ENCODE measurements at places on chromosomes 11 and 22.

DNA sequence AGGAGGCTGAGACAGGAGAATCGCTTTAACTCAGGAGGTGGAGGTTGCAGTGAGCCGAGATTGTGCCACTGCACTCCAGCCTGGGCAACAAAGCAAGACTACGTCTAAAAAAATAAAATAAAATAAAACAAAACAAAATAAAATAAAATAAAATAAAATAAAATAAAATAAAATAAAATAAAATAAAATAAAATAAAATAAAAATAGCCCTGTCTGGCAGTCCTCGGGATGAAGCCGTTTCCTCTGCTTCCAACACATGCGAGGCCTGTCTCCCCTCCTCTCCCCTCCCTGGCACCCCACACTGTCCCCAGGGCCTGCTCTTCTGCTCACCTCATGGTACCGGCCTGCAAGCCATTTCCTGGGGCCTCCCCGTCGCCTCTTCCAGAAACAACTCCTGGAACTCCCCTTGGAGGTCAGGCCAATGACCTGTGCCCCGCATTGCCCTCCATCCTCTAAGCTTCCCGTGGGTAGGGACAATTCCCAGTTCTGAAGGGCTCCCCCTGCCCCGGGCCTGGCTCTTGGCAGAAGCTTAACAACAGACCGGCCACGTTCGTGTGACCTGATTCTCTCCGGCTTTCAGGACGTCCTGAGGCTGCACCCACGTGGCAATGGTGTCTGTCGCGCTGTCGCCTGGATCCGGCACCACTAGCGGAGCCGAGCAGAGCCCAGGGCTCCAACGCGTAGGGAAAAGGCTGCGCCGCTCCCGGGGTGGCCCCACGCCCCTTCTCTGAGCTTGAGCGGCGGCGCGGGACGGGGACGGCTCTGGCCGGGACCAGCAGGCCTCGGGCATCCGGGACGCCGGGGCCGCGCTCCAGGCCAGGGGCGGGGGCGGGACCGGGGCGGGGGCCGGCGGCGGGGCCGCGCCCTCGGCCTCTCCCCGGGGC is 456 bp upstream of the PARVB start:
- DNase-seq: peak; percentile 75

DNA sequence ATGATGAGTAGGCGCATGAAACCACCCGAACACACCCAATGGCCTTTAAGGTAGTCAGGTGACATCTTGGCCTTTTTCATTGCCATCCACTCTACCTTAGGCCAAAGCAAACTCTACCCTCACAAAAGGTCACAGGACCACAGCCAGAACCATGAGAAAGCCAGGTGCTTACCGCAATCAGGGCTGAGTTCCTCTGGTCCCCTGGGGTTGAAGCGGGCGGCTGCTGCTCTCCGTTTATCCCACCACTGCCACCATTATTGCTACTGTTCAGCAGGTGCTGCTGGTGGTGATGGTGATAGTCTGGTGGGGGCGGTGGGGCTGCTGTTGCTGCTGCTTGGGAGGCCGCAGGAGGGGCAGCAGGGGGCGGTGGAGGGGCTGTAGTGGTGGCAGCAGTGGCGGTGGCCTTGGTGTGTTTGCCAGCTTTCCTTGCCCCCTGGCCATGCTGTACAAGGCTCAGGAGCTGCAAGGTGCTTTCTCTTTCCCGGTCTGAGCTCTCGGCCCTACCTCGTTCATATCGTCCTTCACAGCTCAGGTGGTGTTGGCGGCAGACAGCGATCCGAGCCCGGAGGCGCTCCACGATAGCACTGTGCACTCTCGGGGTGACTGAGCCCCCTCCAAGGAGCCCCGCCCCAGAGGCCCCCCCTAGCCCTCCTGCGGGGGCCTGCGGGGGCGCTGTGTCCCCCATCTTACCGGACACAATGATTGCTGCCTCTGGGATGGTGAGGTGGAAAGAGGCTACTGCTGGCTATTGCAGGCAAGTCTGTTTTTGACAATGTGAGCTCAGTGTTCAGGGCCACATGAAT is 1.6 kb downstream of the MAML2 start:
- DNase-seq: no peak

- DNase-seq: no peak
These were observed 319.0 kb downstream of the DDX10 start for GRCh38 chr11:108983636-108984420.

- DNase-seq: no peak
These were observed 16.2 kb upstream of the MMP13 start for GRCh38 chr11:102971766-102972165.

GRCh38 chr11:37110385-37110784 is 512.3 kb upstream of the RAG2 start:
- no peak for DNase-seq

- DNase-seq: no peak
These were observed 731.1 kb upstream of the LUZP2 start for GRCh38 chr11:23765682-23766252.

DNA sequence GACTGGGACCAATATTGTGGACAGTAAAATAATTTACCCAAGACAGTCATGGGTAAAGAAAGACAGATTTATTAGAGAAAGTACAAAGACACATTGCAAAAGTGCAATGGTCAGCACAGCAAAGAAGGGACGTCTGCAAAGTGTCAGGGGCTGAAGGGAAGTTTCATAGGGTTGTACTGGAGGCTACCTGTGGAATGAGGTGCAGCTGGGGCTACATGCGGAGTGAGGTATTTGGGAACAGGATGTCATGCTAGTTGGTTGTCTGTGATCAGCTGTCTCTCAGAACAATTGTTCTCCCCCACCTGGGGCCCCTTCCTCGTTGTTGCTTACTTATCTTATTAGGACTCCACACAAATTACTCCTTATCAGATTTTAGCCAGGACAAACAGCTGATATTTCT is 11.4 kb upstream of the APOL3 start:
- DNase-seq: no peak

DNA sequence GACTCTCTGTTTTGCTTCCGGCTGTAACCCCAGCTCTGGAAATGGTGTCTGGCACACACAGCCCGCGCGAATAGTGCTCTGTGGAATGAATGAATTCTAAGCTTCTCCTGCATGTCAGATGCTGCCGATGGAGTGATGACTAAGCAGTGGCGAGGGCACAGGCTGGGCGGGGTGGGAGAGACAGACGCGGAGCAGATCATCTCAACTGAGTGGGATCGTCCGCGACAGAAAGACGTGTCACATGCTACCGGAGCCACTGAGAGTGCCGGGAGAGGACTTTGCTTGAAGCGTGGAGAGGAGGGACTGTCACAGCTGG is 334.5 kb downstream of the CTTN start:
- no peak for DNase-seq

- DNase-seq: peak; percentile 79
These were observed at the start of gene TMEM25 for GRCh38 chr11:118530683-118531596. Gene TMEM25 (plus strand): TSS chr11:118531192. CDS start chr11:118531802, 610 bp downstream.

DNA sequence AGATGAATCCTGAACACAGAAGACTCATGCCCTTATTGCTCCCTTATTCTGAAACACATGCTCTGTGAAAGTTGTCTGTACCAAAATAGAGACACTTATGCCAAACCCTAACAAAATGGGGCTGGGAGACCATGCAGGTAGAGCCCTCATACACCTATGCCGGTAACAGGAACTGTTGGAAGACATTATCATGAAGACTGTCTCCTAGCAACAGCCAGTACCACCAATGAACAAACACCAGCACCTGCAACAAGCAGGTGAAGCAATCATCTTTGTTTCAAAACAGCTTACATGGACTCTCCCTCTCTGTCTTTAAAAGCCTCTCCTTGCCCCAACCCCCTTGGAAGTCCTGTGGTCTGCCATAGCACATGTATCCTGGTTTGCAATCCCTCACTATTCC is 17.2 kb downstream of the SLC5A4 start:
- no peak for DNase-seq

DNA sequence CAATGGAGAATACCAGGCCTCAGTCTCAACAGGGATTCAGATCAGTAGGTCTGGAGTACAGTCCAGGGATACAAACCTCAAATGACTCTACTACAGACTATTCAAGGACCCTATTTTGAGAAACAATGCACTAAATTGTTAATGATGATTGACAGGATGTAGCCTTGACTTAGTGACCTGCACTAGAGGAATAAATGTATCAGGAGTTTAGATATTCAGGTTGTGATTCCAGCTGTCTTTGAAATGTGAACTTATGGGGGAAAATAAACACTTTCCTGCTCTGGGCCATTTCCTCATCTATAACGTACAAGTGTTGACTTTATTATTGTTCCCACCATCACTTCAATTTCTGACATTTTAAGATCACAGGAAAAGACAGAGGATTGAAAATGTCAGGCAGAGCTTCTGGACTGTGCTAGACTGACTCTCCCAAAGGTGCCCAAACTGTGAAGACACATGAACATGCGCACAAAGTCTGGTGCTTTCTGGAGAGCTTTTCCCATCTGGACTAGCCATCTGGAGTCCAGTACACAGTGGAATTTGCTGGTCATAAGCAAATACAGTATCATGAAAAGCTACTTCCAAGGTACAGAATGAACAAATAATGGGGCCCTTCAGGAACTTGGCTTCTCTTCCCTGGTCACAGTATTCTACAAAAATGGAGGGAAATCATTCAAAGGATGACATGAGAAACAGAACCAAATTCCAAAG is 110.4 kb downstream of the USP35 start:
- no peak for DNase-seq

- DNase-seq: no peak
These were observed 127.4 kb upstream of the ANO5 start for GRCh38 chr11:22065472-22065871.

- no peak for DNase-seq
These were observed 99.5 kb downstream of the DBX1 start for GRCh38 chr11:20060647-20061205.

DNA sequence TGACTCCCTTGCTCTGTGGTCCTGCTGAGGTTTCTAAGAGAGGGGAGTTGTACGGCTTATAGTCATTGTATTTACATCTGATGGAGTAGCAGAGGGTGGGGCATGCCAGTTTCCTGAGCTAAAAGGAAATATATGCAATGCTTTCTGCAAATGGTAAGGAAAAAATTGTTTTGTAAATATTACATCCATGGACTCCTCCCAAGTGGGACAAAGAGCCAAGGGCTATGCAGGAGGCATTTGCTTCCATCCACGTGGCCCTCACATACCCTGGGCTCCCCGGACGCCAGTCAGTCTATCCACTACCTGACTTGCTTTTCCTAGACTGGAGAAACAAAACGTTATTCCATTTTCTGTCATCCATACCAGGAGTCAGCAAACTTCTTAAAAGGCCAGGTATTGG is 59.7 kb upstream of the PITPNB start:
- no peak for DNase-seq

- no peak for DNase-seq
These were observed 547 bp downstream of the PARVG start for GRCh38 chr22:44181033-44181911.

DNA sequence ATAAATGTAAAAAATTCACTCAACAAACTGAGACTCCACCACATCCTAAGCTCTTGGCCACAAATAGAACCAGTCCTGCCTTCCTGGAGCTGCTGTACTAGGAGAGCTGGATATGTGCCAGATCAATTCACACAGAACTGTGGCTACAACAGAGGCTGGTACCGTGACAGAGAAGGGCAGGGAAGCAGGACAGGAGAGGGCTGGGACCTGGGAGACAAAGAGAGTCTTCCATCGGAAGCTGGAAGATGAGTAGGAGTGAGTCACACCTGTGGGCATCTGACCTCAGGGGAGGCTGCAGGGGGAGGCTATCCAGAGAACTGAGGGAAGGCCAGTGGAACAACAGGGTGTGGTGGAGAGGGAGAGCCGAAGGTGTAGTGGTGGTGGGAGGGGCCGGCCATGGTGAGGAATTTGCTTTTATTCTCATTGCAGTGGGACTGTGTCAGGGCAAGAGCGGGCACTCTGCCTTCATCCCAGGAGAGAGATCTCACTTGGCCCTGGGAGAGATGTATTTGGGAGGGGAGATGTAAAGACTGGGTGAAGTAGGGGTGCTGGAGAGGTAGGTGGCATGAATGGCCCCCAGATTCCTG is 1.9 kb upstream of the LTBP3 start:
- DNase-seq: no peak

DNA sequence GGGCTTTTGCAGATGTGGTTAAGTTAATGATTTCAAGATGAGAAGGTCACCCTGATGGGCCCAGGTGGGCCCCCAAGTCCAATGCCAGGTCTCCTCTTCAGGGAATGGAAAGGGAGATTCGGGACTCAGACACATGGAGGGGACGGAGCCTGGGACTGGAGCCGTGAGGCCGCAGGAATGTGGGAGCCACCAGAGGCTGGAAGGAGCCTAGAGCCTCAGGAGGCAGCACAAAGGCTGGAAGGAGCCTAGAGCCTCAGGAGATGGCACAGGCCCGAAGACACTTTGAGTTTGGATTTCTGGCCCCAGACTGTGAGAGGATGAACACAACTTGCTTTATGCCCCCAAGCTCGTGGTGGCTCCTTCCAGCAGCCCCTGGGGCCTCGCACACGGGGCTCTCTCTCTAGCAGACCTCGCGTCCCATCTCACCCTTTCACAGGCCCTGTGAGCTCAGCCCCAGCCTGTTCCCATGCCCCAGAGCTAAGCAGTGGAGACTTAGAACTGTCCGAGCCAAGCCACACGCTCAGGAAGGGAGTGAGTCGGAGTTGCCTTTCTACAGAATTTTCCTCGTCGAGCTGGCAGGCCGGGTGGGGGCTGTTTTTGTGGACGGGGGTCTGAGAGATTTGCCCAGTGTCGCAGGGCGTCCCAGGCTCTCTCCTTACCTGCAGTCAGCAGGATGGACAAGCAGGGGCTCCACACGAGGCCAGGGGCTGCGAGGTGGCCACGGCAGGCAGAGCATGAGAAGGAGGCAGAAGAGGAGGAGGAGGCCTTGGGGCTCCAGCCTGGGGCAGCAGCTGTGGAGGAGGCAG is 937.6 kb downstream of the BRD1 start:
- DNase-seq: no peak

- no peak for DNase-seq
These were observed 921.7 kb upstream of the RAG2 start for GRCh38 chr11:37519781-37520180.

All from nephron progenitor cell (in vitro differentiated cells).